Endothelial cell of umbilical vein (primary cell): ENCODE measurements at places on chromosomes 6 and 20. TPM values are rescaled to one million over a fixed set of nuclear protein-coding genes. Genes with fewer than 3 reads are reported as not detected.

Gene FBXL4
- polyA plus RNA-seq, result 5.6 and 7.0 TPM in 2 replicates

Gene DDX43
- polyA plus RNA-seq, result 1.2 TPM in 2 replicates

- no peak for DNase-seq
These were observed 723 bp downstream of the AKIRIN2 start for GRCh38 chr6:87701344-87701675.

- DNase-seq, result peak; percentile 86
These were observed 3.9 kb upstream of the SOX4 start for GRCh38 chr6:21589352-21590345.
